ENCODE measurements at places on chromosomes 11 and 22.

GRCh38 chr11:69251639-69252489 lies 42.1 kb upstream of the MYEOV start:
- peaks cover 3% of the 10 kb centered on the region for H3K4me1 ChIP-seq
- H3K4me3 ChIP-seq = no peak overlapping the region
- no peaks in the 10 kb centered on the region for H3K36me3 ChIP-seq
- no peak for DNase-seq

DNA sequence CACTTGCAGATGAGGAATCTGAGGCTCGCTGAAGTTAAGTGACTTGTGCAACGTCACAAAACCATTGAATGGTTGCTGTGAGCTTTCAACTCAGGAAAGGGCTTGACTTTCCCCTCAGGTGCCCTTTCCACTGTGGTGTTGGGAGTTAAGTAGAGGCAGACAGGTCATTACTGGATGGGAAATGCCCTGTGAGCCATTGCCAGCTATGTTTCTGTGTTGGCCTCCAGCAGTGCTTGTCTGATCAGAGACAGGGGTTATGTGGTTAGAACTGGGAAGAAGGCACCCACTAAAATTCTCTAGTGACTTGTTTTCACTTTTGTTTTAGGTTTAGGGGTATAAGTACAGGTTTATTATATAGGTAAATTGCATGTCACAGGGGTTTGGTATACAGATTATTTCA lies 96.6 kb downstream of the FDX1 start:
- no peak overlapping the region for H3K27ac ChIP-seq
- no peak overlapping the region for H3K4me3 ChIP-seq
- H3K27me3 ChIP-seq = no peaks in the 10 kb centered on the region
- DNase-seq = no peak
- no peaks in the 10 kb centered on the region for H3K36me3 ChIP-seq
- peaks cover 3% of the 10 kb centered on the region for H3K4me1 ChIP-seq

DNA sequence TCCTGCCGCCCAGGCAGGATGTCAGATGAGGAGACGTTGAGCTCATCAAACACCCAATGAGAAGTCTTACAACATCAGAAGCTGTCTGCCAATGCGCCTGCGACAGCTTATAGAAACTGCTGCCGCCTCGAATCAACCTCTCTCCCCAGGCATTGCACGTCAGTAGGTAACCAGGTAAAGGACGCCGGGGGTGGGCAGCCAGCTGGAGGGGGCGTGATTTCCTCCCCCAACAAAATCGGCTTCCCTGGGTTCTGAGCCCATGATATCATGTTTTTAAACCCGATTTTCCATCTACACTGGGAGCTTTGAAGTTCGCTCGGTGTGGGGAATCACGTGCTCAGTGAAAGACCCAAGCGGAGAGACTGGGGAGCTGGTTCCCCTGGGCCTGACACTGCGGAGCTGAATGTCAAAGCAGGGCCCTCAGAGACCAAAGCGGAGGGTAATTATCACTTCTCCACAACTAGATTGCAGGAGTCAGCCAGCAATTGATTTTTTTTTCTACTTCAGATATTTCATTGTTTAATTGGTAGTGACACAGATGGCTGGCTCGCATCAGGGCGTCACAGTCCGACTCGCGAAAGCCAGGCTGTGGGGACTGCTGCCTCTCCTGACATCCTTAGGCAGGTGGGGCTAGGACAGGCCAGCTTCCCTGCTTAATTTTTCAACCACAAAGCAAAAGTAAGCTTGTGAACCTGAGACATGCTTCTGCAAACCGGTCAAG lies 15.4 kb downstream of the FAM83F start:
- peaks cover 12% of the 10 kb centered on the region for H3K4me1 ChIP-seq
- H3K27ac ChIP-seq = no peak overlapping the region
- no peaks in the 10 kb centered on the region for H3K36me3 ChIP-seq
- H3K4me3 ChIP-seq = no peak overlapping the region

- H3K36me3 ChIP-seq = no peaks in the 10 kb centered on the region
- no peak overlapping the region for H3K4me3 ChIP-seq
- peak; percentile 54 for DNase-seq
- H3K4me1 ChIP-seq = peaks cover 3% of the 10 kb centered on the region
- H3K27me3 ChIP-seq = no peaks in the 10 kb centered on the region
Measured at GRCh38 chr11:107792049-107792443, 66.5 kb downstream of the SLC35F2 start.

DNA sequence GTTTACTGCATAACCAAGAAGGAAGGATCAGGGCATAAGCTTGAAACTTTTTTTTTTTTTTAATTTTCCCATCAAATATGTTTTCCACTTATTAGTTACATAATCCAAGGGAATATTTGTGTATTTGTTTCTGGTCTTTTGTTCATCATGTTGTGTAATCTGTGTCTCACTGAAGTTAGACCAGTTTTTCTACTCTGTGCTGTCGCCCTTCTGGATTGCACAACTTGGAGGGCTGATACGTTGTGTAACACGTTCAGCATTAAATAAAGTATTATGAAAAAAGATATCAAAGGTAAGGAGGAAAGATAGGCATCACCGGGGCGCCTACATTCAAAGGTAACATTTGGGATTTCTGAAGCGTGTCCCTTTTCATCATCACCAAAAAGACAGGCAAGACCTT lies 3.3 kb upstream of the E2F8 start:
- peaks cover 22% of the 10 kb centered on the region for H3K27me3 ChIP-seq
- H3K36me3 ChIP-seq = no peaks in the 10 kb centered on the region

GRCh38 chr11:116596346-116597260 lies 176.2 kb downstream of the BUD13 start:
- no peak overlapping the region for H3K4me3 ChIP-seq
- no peak overlapping the region for H3K27ac ChIP-seq
- H3K4me1 ChIP-seq = no peaks in the 10 kb centered on the region
- peaks cover 10% of the 10 kb centered on the region for H3K27me3 ChIP-seq

DNA sequence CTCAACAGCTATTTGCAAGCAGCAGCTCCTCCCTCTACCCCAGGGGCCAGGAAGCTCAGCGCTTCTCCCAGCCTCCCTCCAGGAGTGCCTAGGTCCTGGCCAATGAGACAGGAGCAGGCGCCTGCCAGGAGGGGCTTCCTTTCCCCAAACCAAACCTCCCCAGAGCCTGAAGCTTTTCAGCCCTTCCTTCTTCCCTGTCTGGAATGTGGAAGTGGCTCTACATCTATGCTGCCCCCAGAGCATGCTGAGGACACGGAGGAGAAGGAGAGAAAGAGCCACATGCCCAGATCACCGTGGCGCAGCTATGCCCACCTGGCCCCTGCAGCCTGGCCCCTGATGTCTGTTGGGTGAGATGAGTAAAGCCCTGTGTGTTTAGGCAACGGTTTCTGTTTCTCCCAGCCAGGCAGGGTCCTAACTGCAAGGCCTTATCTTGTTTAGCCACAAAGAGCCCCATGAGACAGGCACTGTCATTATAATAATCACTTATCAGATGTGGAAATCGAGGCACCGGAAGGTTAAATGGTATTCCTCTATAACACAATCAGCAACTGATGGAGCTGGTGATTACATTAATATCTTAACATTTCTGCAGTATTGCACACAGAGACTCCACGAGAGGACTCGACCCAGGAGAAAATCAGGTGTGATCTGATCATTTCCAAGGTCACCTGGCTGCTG lies 315.8 kb downstream of the CTTN start:
- no peaks in the 10 kb centered on the region for H3K27me3 ChIP-seq
- H3K27ac ChIP-seq = no peak overlapping the region
